Stimulated activated CD4-positive, alpha-beta T cell treated with anti-CD3 and anti-CD28 coated beads, Interleukin-1b, Interleukin-23, amount 100 ng/mL, for 1 hour (primary cell): ENCODE measurements at places on chromosomes 2 and 18.

DNA sequence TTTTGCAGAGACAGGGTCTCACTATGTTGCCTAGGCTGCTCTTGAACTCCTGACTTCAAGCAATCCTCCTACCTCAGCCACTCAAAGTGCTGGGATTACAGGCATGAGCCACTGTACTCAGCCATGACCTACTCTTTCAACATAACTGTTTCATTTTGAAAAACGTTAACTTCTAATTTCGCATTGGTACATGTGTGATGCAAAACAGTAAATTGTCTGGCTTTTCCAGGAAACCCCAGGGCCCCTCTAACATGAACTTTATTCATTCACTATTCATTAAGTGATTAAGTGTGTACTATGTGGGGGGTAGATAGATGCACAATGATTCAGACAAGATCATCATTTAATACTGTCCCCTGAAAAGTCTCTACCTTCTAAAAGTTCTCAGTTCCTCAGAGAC lies 364.9 kb downstream of the SS18 start:
- no peak for DNase-seq

GRCh38 chr2:106180602-106181001 lies 13.5 kb downstream of the UXS1 start:
- DNase-seq: no peak

GRCh38 chr2:178069551-178069950 lies 3.0 kb downstream of the PDE11A start:
- no peak for DNase-seq

- no peak for DNase-seq
These were observed 58.6 kb downstream of the ODC1 start for GRCh38 chr2:10389573-10389972.

DNA sequence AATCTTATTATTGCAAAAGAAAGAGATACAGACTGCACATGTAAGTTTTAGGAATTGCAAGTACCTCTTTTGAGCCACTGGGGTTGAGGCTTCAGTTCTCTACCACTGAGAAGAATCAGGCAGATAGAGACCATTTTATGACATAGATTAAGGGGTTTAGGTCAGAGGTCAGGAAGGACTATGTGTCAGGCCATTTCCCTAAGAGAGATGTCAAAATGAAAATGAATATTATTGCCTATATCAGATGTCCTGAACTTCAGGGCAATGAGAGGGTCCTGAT lies 113.7 kb downstream of the GATA6 start:
- no peak for DNase-seq

DNA sequence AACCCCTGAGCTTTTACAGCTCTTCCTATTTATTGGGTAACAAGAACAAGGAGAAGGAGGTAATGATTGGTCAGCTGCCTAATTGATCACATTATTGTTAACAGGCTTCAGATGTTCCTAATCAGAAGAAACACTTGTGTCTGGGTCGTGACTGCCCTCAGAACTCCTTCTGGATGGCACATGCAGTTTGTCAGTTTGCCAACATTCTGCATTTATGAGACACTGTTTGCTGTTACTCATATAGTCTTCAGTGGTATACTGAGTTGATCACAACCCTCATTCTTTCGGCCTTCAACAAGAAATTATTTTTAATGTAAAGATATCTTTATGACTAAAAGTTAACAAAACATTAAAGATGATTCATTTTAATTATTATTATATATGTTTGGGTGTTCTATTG lies 95.7 kb upstream of the DOCK10 start:
- no peak for DNase-seq

DNA sequence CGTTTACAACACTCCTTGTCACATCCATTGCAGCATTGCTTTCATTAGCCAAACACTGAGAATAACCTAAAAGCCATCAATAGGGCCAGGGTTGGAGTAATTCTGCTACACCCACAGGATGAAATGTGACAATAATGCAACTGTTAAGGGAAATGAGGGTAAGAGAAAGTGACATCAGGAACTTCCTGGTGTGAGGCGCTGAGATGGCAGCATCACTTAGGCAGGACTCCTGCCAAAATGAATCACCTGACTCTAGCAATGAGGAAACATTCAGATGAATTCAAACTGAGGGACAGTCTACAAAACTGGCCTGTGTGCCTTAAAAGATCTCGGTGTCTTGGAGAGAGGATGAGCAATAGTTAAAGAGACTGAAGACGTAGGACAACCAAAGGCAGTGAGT lies 115.6 kb upstream of the AGAP1 start:
- DNase-seq: no peak

DNA sequence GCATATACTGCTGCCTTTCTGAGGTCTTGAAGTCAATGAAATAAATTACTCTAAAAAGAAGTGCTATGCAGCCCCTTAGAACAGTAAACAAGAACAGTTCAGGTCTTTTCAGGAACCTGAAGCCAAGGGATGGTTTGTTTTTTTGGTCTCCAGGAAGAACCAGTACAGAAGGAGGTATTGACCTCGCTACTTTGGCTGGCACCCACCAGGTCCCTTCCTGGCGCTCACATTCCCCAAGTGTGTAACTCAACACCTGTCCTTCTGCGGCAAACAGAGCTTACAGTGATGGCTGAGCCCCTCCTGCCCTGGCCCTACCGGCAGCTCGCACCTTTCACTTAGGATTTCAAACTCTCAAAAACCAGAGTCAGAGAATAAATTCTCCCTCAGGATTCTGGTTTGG lies 51.9 kb downstream of the SETBP1 start:
- no peak for DNase-seq

- no peak for DNase-seq
These were observed 120.0 kb downstream of the DOCK10 start for GRCh38 chr2:224922142-224922727.

DNA sequence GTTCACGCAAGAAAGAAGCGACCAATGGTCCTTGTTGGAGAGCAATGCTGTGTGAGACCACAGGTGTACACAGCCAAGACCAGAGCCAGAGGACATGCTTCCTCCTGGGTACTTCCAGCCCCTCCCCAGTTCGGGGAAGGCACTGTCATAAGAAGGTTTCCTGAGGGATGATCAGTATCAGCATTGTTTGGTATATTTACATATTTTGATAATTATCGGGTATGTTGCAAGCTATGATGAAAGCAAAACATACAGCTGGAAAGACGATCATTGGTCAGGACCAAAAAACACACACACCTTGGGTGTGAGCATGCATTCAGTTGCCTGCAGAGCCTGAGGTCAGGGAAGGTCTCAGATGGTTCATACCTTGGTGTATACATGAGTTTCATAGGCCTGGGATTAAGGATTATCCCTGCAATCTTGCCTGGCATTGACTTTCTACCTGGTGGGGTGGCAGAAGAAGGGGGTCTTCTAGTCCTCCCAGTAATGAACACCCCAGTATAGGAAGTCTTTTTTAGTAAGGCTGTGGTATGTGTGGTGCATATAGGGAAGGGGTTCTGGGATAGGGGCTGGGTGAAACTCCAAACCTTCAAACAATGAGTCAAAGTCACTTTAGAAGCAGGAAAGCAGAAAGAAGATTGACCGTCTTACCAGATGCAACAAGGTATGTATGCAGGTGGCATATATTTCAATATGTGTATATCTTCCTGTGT lies 2.9 kb downstream of the SERPINB2 start:
- no peak for DNase-seq

DNA sequence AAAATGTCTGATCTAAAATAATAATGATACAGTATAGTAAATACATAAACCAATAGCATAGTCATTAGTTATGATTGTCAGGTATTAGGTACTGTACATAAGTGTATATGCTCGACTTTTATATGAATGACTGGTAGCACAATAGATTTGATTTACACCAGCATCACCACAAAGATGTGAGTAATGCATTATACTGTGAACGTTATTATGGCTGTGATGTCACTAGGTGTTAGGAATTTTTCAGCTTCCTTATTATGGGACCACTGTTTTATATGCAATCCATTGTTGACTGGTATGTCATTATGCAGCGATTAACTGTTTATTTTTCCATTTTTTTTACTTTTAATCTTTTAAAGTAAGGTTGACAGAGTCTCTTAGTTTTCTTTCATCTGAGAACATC lies 23.7 kb downstream of the ATP9B start:
- no peak for DNase-seq

- DNase-seq: no peak
These were observed 29.8 kb upstream of the ACAA2 start for GRCh38 chr18:49843131-49843530.

- no peak for DNase-seq
These were observed 16.7 kb downstream of the LHCGR start for GRCh38 chr2:48738806-48739205.

GRCh38 chr2:202196727-202197126 lies 41.7 kb downstream of the SUMO1 start:
- no peak for DNase-seq

- DNase-seq: no peak
These were observed 37.2 kb downstream of the GALNT1 start for GRCh38 chr18:35618696-35619095.

DNA sequence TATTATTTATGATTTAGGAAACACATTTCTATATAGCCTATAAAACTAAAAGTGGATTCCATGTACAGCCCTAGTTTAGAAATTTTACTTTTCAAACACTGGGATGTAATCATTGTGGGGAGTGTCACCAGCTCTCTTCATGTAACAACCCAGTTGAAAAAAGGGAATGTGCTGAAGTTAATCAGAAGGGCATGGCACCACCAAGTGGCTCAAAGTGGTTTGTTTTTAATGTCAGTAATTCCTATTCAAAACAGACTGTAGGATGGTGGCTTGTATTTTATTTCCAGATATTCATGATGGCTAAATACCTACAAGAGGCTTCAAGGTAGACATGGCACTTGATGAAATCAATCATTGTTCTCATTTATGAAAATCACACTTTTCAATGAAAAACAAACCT lies 58.1 kb upstream of the TMEM182 start:
- DNase-seq: no peak

DNA sequence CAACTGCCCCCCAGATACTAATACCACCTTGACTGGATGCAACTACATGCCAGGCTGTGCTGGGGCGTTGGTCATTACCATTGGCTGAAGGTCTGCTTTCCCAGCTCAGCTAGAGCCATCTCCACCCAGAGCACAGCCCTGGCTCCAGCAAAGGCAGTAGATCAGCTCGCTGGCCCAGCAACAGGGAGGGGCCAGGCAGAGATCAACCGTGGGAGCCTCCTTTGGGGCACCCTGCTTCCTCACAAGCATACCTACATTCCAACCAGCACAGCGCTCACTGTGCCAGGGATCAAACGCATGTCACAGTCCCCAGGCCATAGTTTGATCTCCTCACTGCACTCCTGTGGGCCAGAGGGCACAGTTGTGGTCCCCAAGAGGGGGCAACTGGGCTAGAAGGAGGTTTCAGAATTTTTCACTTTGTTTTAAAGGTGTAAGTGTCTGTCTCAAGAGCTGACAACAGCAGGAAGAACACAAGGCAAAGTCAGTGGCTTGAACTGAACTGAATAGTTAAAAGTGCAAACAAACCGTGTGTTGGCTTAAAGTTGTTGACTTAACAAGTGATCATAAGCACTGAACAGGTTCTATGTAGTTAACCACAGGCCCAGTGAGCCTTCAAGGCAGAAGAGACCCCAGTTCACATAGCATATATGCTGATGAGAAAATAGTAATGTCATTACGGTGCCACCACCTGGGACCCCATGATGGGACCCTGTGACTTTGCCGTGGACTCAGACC lies 70.1 kb upstream of the BZW1 start:
- DNase-seq: no peak

DNA sequence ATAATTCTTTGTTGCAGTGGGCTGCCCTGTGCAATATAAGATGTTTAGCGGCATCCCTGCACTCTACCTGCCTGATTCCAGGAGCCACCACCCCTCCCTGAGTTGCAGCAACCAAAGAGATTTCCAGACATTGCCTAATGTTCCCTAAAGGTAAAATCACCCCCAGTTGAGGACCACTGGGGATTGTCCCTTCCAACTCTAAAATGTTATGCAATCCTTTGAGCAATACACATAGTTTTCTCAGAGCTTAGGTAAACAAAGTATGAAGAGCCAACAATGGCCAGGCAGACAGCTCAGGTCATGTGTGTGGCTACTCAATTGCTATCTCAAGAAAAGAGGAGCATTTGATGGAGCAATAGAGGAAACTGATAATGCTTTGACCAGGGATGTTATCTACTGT lies 87.0 kb downstream of the XDH start:
- no peak for DNase-seq

GRCh38 chr18:44977856-44978255 lies 297.2 kb downstream of the SETBP1 start:
- DNase-seq: no peak
